ENCODE measurements at places on chromosomes 13 and 19.

- no peak for DNase-seq
Measured at GRCh38 chr13:95269756-95270155, 31.5 kb downstream of the ABCC4 start.

DNA sequence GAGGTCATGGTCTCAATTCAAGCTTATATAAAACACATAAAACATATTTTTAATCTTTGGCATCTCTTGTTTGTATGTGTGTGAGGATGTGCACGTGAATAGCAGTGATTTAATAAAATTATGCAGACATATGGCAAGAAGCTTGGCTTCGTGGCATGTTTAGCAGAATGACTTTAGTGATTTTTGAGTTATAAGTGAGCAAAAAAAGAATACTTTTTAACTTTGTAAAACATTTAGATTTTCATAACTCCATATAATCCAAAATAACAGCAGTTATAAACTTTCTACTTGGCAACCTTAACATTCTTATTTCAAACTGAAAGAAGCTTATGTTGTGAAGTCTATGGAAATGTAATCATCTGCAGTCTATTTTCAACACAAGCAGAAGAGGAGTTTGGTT, 120.6 kb downstream of the SLITRK1 start:
- no peak for DNase-seq

- DNase-seq, result peak; percentile 53
Measured at GRCh38 chr13:97574926-97575325, 141.0 kb downstream of the RAP2A start.

DNA sequence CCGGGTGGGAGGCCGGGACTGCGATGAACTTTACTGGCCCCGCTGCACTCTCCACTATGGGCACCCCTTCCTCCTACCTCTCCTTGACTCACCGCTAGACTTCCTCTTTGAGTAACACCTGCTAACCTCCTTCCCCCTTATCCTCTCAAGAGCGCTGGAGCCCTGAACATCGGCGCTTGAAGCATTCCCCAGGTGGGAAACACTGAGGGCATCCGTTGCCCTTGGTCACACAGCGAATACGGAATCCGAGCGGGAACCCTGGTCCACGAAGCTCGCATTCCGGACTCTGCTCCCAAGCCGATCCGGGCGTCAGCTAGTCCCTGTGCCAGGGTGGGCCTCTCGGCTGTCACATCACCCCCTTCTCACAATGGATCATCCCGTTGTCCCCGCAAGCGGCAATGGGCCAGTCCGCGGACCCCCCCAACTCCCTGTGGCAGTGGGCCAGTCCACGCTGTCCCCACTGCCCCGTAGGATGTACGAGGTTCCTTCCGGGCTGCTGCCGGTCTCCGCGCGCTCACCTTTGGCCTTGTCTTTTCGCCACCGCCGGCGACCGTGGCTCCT, 4.2 kb downstream of the LIPE start:
- DNase-seq, result peak; percentile 9

GRCh38 chr19:7327802-7328201, 20.9 kb upstream of the ARHGEF18 start:
- no peak for DNase-seq

DNA sequence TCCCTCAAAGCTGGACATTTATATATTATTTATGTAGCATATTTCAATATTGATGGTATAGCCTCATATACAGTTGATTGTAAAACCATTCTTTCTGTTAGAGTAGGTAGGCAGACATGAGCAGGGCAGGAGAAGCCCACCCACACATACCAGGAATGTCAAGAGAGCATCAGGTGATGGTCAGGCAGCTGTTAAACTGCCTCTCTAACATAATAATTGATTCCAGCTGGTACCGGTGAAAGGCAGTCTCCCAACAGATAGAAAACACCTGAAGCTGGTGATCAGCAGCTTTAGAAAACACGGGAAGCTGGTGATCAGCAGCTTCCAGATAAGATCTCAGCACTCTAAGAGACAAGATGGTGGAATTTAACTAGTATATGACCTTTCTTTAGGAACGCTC, 132.9 kb downstream of the SLITRK6 start:
- DNase-seq, result no peak

DNA sequence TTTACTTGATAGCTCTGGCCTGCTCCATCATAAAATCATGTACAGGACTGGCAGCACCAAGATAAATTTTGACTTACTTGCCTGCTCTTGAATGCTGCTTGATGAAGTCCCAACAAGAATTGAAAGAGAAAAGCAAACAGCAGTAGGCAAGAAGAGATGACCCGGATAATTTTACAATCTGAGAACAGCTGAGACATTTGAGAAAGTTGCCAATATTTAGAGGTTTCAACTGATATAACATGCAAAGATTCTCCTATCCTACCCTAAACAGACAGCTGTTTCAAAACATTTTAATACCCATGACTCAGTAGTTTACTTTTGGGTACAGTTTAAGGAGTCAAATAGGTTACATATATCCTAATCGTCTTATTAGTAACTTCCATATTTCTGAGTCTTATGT, 5.9 kb downstream of the FRY start:
- no peak for DNase-seq

GRCh38 chr13:112069845-112070251, 2.9 kb downstream of the SOX1 start:
- no peak for DNase-seq

GRCh38 chr13:97901716-97902115, 51.8 kb upstream of the IPO5 start:
- no peak for DNase-seq

DNA sequence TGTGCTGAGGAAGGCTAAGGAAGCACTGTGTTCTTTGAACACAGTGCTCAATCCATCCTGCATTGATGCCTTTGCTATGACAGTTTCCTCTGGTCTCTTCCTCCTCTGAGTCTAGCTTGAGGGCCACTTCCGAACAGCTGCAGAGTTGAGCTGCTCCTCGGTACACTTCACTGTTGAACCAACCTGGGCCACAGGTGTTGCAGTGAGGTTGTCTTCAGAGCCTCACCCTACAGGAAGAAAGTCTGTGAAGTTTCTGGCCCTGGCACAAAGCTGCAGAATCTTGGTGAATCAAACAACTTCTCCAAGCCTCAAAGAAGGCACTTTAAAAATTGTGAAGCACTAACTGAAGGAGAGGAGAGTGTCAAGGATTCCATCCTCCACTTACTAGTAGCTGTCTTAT, 394.0 kb downstream of the KCNRG start:
- no peak for DNase-seq

- no peak for DNase-seq
Measured at GRCh38 chr19:45767410-45767880, 1.6 kb downstream of the SIX5 start.

DNA sequence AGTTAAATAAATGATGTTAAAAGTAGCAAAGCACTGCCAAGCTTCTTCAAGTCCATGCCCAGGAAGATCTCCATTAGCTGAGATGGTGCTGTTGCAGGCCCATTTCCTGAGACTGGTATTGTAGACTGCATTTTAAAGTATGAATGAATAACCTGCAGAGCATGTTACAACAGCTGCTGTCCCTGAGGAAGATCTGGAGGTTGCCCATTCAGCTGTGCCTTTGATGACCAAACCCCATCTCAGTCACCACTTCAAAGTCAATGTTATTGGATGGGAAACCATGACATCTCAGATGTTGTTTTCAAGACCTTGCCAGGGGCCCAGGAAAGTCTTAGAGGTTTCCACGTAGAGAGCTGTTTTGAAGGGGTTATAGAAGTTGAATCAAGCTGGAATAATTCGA, 281.3 kb downstream of the MTUS2 start:
- no peak for DNase-seq

DNA sequence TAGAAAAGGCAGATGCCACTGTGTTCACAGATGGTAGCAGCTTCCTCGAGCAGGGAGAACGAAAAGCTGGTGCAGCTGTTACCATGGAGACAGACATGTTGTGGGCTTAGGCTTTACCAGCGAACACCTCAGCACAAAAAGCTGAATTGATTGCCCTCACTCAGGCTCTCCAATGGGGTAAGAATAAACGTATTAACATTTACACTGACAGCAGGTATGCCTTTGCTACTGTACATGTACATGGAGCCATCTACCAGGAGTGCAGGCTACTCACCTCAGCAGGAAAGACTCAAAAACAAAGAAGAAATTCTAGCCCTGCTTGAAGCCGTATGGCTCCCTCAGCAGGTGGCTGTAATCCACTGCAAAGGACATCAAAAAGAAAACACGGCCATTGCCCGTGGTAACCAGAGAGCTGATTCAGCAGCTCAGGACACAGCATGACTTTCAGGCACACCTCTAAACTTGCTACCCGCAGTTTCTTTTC, 197.7 kb downstream of the ZNF737 start:
- DNase-seq, result no peak

DNA sequence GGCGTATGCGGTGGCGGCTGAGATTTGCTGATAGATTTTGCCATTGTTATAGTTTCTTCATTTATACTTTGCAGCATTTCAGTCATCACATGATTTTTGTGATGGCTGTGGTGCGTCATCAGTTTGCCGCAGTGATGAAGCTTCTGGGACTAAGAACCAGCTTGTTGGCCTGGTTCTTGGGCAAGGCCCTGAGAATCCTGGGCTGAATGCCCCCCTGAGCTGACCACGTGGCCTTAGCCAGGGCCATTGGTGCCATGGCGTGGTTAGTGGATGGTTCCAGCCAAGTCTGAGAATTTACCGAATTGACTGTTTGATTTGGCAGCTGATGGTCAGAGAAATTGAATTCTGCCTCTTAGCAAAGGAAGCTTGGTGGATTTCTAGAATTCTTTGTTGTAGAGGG, 17.8 kb downstream of the GATAD2A start:
- no peak for DNase-seq
